Natural killer cell treated with Interleukin-12 subunit alpha and Interleukin-12 subunit beta and Interleukin-15 and Interleukin-18, amount 100 ng/mL, for 72 hours (primary cell): ENCODE measurements at places on chromosomes 2 and 18.

- no peak for DNase-seq
Measured at GRCh38 chr2:28868611-28869010, 1.5 kb downstream of the TRMT61B start.

DNA sequence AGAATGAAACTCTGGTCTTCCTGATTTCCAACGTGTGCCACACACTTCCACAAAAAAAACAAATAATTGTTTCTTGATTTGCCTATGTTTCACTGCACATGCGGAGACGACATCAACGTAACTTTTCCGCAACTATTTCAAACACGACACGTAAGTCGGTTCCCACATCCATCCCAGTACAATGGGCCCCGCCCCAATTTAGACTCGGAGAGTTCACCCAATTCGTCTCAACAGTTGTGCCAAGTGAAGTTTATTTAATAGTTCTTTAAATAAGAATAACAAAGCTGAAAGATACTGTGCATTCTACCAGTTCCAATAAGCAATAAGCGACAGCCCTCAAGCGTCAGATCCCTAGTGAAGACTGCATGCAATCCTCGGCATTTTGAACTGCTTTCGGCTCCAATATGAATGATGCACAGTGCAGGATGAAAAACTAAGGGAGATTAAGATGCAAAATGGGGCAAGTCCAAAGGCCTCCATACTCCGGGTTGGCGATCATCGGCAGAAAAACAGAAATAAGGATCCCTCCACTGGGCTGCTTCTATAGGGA, 664 bp downstream of the CCT4 start:
- no peak for DNase-seq

GRCh38 chr2:220078439-220078838, 451.0 kb downstream of the SLC4A3 start:
- no peak for DNase-seq

GRCh38 chr2:16330012-16330411, 335.6 kb downstream of the CYRIA start:
- no peak for DNase-seq

- DNase-seq: no peak
Measured at GRCh38 chr2:181536730-181537129, 79.5 kb downstream of the ITGA4 start.

DNA sequence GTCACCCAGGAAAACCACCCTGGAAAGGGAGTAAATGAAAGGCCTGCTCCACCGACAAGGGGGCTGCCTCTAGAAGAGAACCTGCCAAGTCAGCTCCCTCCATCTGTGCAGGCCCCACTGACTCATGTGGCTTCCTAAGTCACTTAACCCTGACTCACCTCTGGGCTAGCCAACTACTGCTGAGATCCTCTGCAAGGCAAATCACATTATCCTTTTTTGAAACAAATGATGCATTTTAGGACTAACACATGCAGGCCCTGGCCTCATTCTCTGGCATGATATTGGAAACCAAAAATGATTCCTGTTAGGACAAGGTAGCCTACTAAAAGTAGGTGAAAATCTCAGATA, 474.6 kb downstream of the EPHA4 start:
- DNase-seq: no peak

DNA sequence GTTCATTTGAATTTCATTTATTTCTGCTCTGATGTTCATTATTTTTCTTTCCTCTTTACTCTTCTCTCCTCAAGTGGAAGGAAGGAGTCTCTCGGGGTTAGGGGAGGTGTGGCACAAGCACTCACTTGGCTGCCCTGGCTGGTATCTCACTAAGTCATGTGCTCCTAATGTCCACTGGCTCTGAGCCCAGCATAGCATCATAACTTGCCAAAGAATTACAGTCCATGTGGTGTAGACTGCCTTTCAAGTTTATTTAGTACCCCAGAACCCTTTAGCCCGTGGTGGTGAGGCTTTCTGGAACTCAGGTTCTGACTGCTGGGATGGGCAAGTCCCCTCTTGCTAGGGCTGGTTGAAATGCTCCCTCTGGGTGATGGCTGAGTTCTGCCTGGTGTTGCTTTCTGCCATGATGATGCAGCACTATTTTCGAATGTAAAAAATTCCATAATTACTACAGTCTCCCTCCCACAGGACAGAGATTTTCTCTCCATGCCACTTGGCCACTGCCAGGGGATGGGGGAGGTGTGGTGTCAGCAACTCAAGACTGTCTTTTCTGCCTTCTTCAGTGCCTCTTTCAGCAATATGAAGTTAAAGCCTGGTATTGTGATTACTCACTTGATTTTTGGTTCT, 22.2 kb downstream of the SPAG16 start:
- no peak for DNase-seq

DNA sequence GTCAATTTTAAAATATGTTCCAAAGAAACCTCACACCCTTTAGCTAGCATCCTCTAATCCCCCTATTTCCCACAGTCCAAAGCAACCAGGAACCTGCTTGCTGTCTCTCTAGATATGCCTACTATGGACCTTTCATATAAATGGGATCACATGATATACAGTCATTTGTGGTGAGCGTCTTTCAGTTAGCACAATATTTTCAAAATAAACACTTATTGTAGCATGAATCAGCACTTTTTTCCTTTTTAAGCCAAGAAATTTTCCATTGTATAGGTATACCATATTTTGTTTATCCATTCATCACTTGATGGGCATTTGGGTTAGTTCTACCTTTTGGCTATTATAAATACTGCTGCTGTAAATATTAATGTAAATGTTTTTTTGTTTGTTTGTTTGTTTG, 223.0 kb upstream of the DOK6 start:
- DNase-seq: no peak

GRCh38 chr2:4992226-4992625, 700.0 kb upstream of the SOX11 start:
- no peak for DNase-seq

- no peak for DNase-seq
Measured at GRCh38 chr2:190540048-190540447, 5.5 kb upstream of the NEMP2 start.

GRCh38 chr2:23689891-23690290, 237.0 kb downstream of the ATAD2B start:
- no peak for DNase-seq

- DNase-seq: no peak
Measured at GRCh38 chr18:58379443-58379842, 249.4 kb downstream of the ALPK2 start.

DNA sequence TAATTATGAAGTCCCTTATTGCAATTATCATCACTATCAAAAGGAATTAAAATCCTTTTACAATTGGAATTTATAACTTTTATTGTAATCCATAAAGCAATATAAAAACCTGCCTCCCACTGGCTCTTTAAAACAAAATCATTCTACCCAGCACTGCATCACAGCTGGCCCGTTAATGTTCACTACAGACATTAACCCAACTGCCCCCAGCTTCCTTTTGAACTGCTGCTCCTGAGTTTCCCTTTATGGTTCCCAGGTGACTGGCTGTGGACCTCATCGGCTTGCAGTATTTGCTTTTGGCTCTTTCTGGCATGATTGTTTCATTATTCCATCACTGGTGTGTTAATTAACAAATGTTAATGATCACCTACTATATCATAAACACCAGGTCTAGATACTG, 535.6 kb downstream of the THSD7B start:
- no peak for DNase-seq

GRCh38 chr2:6181926-6182325, 489.7 kb downstream of the SOX11 start:
- no peak for DNase-seq

- DNase-seq: no peak
Measured at GRCh38 chr2:227326783-227327182, 1.7 kb downstream of the MFF start.

DNA sequence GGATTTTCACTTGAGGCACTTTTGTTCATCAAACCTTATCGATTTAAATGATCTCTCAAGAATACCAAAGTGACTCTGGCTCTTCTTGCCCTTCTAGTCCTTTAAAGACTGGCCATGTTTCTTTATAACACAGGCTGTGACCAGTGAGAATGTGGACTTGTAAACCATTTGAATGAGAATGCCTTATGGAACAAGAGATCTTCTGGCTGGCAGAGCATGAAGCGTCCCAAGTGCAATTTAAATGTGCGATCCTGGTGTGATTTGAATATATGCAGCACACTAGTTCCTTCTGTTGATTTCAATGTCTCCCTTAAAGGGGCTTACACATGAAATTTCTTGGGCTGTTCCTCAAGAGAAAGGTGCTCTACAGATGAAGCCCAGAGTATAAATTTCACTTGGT, 262.4 kb upstream of the CCDC68 start:
- no peak for DNase-seq

DNA sequence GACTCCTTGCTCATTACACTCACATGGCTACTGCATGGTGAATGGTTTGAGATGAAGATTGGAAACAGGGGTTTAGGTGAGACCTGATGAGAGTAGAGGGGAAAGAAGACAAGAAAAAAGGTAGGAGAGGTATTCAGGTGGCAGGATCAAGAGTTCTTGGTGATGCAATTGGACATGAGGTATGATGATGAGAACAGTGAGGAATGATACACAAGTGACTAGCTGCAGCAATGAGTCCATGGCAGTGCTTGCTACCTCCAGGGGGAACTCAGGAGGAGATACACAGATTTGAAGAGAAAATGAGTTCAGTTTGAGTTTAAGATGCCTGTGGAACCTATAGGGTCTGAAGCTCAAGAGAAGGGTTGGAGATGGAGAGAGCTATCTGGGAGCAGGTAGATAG, 62.1 kb upstream of the NFE2L2 start:
- DNase-seq: no peak
